ENCODE measurements at places on chromosomes 5 and 9.
A peak's percentile ranks its signal among the peaks of the same experiment; 100 is the strongest.

DNA sequence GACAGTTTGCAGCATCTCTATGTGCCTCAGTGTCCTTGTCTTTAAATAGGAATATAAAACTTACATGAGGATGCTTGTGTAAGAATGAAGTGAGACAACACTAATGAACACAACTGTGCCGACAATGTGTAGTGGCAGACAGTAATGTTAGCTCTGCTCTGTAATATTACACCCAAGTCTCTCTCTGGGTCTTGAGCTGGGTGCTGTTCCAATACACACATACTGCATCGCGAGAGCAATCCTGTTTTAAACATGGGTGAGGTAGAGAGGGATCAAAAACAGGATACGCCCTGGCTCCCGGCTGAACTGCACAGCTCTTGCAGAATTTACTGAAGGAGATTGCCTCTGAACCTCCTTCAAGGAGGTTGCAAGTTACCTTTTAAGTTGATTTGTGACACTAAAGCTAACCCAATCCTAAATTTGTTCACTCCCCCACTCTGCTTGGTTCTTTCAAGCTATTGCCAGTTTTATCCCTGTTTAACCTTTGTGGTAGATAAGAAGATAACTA lies 155.2 kb upstream of the ISL1 start:
- no peak for DNase-seq

GRCh38 chr9:105836936-105837660 lies 142.8 kb downstream of the TMEM38B start:
- no peak for DNase-seq

DNA sequence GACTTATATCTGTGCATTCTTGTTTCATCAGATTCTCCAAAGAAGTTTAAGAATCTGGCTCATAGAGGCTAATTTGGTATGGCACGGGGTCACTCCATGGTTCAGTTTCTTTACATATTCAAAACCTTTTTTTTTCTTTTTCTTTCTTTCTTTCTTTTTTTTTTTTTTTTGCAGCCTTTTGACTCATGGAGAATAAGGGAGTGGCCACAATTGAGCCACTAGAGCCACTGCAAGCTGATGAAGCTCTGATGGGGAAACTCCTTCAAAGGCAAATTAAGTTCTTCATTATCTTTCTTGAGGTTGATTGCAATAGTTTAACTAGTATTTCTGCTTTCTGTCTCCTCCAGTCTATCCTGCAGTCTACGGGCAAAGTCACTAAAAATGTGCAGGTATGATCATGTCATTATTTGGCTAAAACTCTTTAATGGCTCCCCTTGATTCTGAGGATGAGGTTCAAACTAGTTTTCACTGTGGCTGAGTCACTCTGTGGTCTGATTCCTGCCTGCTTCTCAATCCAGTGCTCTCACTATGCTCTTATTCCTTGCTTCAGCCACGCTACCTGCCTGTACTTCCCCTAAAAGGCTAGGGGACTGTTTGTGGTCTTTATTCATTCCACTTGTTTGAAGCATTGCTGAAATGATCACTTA lies 93.5 kb upstream of the RIOK2 start:
- DNase-seq = no peak

DNA sequence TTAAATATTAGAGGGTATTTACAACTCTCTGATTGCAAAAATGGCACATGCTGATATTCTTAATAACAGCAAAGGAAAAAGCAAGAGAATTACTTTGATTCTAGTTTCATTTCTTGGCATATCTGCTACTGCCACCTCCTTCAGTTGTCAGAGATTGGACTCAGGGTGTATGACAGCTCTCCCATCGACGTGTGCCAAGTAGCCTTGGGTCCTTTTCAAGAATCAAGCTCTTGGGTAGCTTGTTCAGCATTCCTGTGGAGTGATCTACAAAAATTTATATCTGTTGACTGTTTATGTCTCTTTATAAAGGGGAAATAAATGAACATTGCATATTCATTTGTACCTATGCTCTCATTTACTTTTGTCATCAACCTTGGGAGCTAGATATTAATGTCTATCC lies 315.6 kb downstream of the PRR16 start:
- DNase-seq = no peak

GRCh38 chr5:354581-355378 lies 33.3 kb downstream of the AHRR start:
- DNase-seq = no peak

GRCh38 chr9:32877639-32878217 lies 94.4 kb downstream of the TMEM215 start:
- no peak for DNase-seq

DNA sequence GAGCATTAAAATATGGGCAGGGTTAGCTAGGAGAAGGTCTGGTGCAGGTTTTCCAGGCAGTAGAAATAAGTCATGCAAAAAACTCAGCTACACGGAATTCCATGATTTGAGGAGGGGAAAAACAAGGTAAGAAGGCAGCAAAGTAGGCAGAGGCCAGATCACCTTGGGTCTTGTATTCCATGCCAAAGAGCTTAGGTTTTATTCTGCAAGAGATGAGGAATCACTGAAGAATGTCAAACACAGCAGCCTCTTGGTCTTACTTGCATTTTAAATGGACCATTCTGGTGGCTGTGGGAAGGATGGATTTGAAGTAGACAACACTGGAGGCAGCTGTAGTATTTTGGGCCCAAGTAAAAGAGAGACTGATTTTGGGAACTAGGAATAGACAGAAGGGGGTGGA lies 8.6 kb downstream of the TRPM3 start:
- no peak for DNase-seq

DNA sequence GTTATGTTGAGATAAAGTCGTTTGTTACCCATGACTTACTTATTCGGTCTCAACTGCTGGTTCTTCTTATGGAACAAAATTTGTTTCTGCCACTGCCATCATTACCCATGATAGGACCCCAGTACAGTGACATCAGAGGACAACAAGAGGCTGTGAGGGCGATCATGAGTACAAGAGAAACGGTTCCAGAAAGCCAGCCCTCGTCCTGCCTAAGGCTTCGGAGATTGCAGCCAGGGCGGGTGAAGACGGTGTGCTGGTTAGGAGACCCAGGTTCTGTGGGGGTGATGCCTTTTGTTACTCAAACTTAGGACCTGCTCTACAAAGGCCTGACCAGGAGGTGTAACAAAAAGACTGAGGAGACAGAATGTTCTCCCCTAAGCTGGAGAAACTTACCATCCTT lies 10.9 kb downstream of the FYB1 start:
- DNase-seq = no peak

DNA sequence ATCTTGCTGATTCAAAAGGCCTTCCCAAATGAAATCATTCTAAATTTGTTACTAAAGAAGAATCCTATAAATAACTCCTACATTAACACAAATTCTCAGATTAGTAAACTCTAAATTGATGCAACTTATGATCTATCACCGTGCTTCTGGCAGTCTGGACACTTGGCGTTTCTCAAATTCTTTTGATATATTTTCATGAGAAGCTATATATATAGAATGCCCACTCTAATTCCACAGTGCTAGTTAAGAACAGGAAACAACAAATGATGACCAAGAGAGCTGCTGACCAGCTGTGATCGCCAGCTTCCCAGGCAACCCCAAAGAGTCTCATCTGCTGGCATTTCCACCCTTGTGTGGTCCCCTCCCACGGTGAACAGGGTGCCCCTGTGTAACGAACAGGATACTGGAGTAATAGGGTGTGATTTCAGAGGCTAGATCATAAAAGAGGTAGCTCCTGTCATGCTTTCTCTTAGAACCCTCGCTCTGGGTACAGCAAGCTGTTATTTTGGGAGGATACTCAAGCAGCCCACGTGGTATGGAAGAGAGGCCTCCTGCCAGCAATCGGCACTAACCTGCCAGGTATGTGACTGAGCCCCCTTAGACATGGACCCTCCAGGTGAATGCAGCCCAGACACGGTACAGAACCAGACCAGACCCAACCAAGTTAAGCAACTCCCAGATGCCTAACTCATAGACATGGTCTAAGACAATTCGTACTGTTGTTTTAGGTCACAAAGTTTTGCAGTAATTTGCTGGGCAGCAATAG lies 64.7 kb downstream of the CDC14B start:
- no peak for DNase-seq

DNA sequence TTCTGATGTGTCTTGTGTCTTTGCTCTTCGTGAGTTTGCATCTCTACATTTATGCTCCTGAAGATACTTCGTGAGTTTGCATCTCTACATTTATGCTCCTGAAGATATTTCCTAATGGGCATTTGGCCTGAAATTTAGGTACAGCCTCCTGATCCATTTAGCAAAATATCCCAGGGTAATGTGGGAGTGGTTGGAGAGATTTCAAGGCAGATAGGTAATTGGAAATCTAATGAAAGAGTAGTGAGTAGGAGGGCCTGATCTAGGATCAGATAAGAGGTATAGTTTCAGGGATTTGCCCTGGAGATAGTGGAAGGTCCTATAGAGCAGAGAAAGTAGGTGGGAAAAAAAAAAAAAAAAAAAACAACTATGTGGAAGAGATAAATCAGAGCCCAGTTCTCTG lies 14.6 kb upstream of the SNX2 start:
- DNase-seq = no peak

- DNase-seq = no peak
Observed at GRCh38 chr5:114390431-114390830, 28.6 kb downstream of the KCNN2 start.

DNA sequence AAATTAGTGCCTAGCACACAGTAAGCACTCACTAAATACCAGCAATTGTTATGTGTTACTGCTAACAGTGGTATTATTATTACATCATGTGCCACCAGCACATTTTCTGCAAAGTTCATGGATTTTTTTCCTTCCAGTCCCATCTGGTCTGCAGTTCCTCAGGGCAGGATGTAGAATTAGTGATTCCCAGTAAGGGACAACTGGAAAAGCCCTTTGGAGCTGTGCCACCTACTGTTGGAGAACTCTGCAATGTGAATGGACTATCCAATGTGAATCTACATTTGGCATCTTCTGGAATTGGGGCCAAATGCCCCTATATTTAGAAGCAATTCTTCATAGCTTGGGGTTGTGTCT lies 154.0 kb downstream of the CDH6 start:
- DNase-seq = no peak

- no peak for DNase-seq
Observed at GRCh38 chr5:107831612-107832395, 161.1 kb upstream of the EFNA5 start.

DNA sequence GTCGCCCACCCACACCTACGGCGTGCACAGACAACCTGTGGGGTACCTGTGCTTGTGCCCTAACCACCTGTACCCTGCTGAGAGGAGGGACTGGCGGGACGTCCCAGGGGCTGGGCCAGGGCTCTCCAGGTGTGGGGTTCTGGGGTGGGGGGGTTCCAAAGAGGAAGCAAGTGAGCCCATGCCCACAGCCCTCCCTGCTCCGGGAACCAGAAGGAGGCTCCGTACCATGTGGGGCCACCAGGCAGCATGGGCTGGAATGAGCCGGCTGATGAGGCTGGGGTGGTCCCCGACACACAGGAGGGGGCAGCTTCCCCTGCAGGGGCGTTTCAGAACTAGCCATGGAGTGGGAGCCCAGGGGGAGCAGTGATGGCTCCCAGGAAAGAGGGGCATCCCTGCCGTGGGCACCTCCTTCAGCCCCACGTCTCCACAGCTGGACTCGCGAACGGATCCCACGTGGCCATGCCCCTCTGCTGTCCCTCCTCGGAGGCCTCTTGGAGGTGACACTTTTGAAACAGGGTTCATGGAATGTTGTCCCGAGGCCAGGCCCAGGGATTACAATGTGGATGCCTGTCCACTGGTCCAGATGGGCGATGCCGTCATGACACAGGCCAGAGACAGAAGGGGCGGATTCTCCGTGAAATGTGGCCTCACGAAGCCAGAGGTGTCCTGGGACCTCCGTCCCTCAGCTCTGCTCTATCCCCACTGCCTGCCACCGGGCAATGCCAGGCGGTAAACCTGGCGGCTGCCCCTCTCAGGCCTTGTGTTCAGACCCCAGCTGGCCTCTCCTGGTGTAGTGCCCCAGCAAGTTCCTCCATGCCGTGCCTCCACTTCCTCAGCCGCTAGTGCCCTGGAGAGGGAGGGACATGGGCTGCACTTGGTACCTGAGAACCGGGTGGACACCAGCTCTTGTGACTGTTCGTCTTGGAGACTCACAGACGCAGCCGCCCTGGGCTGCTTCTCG lies 33.6 kb upstream of the IRX4 start:
- no peak for DNase-seq

DNA sequence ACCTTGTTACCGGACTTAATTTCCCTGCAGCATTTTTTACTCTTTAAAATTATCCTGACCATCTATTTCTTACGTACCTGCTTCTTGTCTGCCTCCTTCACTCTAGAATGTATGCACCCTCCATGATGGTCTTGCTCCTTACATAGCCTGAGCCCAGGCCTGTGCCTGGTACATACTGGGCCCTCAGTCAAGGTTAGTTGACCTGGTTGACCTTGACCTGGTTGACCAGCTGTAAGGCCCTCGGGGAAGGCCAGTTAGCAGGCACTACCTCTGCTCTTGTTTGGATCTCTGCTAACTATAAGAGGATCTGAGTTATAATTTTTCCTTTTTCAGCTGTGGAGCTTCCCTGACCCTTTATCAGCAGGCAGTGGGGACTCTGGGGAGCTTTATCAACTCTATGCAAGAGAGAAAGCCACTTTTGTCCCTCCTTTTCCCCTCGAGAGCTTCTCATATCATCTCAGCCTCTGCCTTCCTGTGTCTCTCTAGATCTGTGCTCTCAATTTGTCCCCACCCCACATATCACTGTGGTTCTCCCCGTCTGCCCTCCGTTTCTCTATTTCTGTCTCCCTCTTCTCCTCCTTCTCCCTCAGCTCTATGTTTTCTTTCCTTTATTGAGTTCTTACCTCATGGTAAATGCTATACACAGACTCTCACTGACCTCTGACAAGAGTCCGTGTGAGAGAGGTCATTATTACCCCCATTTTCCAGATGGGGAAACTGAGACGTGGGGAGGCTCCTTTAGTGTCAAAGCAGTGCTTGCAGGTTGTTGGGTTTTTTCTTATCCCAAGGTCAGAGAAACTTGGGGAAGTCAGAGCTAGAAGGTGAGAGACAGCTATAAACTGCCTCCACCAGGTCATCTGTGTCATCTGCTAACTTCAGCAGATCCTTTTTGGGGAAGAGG lies 28.6 kb downstream of the SPRY4 start:
- DNase-seq = no peak

DNA sequence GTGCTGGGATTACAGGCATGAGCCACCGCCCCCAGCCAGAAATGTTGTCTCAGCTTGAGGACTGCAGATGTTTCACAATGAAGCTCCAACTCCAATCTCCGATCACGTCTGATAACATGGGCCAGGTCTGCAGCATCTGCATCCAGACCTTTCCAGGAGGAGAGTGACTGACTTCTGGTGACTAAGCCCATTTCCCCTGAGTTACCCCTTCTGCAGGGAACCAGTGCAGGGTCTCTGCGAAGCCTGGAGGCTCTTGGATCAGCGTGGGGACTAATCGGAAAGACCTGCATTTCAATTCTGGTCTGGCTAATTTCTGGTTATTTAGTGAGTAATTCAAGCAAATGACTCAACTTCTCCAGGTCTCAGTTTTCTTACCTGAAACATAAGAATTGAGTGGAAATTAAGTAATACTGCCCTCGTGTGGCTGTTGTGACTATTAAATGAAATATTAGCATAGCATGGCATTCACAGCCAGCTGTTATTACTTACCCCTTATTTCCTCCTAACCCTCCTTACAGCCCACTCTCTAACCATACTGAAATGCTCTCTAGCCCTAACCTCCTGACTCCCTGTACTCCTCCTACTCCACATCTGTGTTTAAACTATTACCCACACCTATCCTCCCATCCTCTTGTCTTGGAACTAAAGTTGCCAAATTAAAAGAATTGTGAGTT lies 2.2 kb upstream of the GNPDA1 start:
- DNase-seq = peak; percentile 52

Data from midbrain (tissue), 1 donor.